RWPE1 (cell line): ENCODE measurements at places on chromosomes 7 and 10.

- no peak for DNase-seq
Observed at GRCh38 chr7:120639884-120640283, 218.1 kb downstream of the TSPAN12 start.

- DNase-seq = no peak
Observed at GRCh38 chr7:92874567-92874966, 38.2 kb upstream of the CDK6 start.

DNA sequence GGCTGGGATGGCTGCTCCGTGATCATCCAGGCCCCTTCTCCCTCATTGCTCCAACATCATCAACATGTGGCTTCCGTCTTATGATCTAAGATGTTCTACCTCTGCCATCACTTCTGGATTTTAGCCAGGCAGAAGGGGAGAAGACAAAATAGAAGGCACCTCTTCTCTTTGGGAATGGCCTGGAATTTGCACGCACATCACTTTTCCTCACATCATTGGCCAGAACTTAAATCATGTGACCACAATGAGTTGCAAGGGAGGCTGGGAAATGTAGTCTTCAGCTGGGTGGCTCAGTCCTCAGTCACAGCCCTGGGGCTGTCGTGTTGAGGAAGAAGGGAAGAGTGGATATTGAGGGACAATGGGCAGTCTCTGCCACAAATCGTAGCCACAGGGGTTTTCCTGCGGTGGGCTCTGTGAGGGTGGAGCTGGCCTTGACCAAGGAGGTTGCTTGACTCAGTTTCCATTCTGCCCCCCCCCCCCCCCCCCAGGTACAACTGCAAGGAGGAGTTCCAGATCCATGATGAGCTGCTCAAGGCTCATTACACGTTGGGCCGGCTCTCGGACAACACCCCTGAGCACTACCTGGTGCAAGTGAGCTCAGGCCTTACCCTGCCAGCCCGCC is 50.3 kb downstream of the PALD1 start:
- DNase-seq = peak; percentile 67

DNA sequence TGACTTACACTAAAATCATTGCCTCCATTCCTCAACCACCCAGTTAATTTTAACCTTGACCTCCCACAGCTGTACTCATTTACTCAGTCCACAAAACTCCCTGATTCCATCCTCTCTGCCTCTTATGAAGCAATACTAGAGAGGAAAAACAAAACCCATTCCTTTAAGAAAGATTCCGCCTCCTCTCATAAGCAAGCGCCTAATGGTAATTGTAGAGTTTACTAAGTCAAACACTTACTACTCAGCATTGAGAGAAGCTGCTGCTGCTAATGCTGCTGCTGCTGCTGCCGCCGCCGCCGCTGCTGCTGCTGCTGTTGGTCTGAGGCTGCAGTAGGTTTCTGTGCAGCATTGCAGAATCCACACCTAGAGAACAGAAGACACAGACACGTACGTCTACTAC is 2.1 kb upstream of the ADD3 start:
- DNase-seq = no peak

DNA sequence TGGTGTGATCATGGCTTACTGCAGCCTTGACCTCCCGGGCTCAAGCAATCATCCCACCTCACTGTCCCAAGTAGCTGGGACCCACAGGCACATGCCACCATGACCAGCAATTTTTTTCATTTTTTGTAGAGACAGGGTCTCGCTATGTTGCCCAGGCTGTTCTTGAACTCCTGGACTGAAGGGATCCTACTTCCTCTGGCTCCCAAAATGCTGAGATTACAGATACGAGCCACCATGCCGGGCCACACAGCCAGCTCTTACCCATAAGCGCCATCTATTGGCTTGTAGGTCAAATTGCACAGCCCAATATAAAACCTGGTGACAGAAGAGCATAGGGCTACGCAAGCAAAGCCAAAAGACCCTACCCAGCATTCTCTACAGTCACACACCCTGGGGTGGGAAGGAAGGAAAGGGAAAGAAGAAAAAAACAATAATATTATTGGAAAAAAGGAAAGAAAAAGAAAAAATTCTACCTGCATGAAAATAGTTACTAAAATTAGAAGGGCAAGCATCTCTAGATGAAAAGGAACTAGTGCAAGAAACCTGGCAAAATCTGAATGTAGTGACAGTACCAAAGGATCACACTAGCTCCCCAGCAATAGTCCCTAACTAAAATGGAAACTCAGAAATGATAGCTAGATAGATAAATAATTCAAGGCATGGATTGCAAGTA is 29.4 kb upstream of the AMPH start:
- no peak for DNase-seq
